ENCODE measurements at places on chromosomes 3 and 15. TPM values are rescaled to one million over a fixed set of nuclear protein-coding genes. Genes with fewer than 3 reads are reported as not detected.

TUSC7 gene
- not detected for total RNA-seq

AMIGO3 gene
- 0.07 TPM for total RNA-seq

THUMPD3 gene
- total RNA-seq: 22.2 TPM

ROPN1 gene
- total RNA-seq: not detected

PP2D1 gene
- not detected for total RNA-seq

GP9 gene
- total RNA-seq: not detected

CHRNA3 gene
- not detected for total RNA-seq

DPPA4 gene
- not detected for total RNA-seq

DUOXA2 gene
- total RNA-seq: not detected

ITGA11 gene
- total RNA-seq: 0.55 TPM

CACNA2D2 gene
- total RNA-seq: 0.26 TPM

TMEM207 gene
- not detected for total RNA-seq

ANXA2 gene
- 350 TPM for total RNA-seq

DZIP1L gene
- 1.1 TPM for total RNA-seq

ZPLD1 gene
- total RNA-seq: 0.07 TPM

INSYN1 gene
- total RNA-seq: 0.31 TPM

DUOX1 gene
- total RNA-seq: 1.4 TPM

PODXL2 gene
- total RNA-seq: 0.38 TPM

PDCD7 gene
- total RNA-seq: 12.2 TPM

GPR149 gene
- total RNA-seq: not detected

HDDC3 gene
- 8.8 TPM for total RNA-seq

ARHGAP31 gene
- total RNA-seq: 1.6 TPM

LRRC31 gene
- 0.78 TPM for total RNA-seq

ESYT3 gene
- total RNA-seq: 0.92 TPM

NOX5 gene
- total RNA-seq: 0.15 TPM

CHST13 gene
- 48.9 TPM for total RNA-seq

TEX55 gene
- total RNA-seq: not detected

IL5RA gene
- total RNA-seq: not detected

TTLL13 gene
- total RNA-seq: not detected

CLDN11 gene
- total RNA-seq: 5.0 TPM

MST1R gene
- total RNA-seq: 0.15 TPM

ARL13B gene
- 4.2 TPM for total RNA-seq

B2M gene
- 2,652 TPM for total RNA-seq

ADAMTS9 gene
- total RNA-seq: 6.0 TPM

MESD gene
- total RNA-seq: 14.5 TPM

CTDSPL gene
- total RNA-seq: 15.0 TPM

TXNRD3 gene
- total RNA-seq: 7.3 TPM

PLSCR5 gene
- total RNA-seq: not detected
